Fibroblast of skin of right biceps (primary cell): ENCODE measurements at places on chromosomes 16 and 17.

GRCh38 chr17:683040-683439 is 31.6 kb downstream of the VPS53 start:
- no peak for DNase-seq

DNA sequence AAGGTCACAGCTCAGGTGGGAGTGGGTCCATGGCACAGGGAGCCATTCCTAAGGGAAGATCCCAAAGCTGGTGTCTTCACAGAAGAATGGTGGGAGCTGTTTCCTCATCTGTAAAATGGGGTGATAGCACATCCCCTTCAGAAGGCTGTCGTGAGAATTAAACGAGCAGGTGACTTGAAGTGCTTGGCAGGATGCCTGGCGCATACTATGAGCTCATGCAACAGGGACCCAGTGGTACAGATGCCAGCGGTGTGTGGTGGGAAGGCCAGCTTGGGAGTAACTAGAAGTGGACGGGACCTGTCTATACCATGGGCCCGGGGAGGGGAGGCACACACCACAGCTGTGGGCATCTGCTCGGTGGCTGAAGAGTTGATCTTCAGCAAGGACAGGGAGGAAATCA is 189.3 kb upstream of the TNRC6C start:
- peak; percentile 18 for DNase-seq

GRCh38 chr17:58360296-58361063 is 8.5 kb upstream of the SUPT4H1 start:
- no peak for DNase-seq

GRCh38 chr16:79202977-79203376 is 397.6 kb downstream of the MAF start:
- no peak for DNase-seq

DNA sequence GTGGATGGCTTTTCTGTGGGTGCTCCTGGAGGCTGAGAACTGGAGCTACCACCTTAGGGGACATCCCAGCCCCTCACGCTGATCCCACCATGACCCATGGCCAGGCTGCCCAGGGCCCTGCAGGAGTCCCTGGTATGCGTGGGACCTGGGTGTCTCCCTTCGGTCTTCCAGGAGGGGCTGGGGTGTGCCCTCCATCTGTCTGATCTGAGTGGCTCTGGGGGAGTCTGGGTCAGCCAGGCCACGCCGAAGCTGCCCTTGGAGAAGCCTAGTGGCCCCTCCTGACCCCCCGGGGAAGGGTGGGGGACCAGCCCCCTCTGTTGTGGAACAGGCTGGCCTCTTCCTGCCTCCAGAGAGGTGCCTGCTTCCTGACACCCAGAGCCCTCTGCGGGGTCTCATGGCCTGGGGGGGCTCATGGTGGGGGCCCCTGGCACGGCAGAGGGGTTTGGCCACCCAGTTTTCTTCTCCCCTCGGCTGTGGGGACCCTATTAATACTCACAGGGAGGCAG is 10.7 kb downstream of the BAIAP2 start:
- no peak for DNase-seq

- DNase-seq, result no peak
Measured at GRCh38 chr16:11224894-11225676, 30.9 kb downstream of the SOCS1 start.

- no peak for DNase-seq
Measured at GRCh38 chr16:1667271-1667670, 10.8 kb upstream of the JPT2 start.

DNA sequence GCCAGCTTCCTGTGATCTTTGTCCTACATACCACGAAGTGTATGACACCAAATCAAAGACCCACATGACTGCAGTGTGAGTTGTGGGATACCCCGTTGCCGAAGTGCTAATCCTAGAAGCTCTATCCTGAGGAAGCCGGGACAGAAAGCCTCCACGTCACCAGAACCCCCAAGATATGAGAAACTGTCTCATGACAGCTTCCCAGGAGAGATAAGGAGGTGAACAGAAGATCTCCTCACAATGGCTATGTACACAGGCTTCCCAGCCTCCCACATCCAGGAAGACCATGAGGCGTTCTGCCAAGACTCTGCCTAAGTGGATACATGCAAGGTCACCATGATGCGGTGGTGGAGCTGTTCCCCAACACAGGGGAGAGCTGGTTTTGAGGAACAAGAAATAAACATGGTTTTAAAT is 37.1 kb downstream of the TRIM25 start:
- no peak for DNase-seq

GRCh38 chr17:28364665-28365363 is at the start of gene SEBOX:
Gene SEBOX, minus strand, starts transcription at chr17:28365199. Its CDS starts 48 bp downstream, at chr17:28365151.
- no peak for DNase-seq

- no peak for DNase-seq
Measured at GRCh38 chr16:57131351-57131970, 39.1 kb downstream of the CPNE2 start.
